Stimulated activated CD8-positive, alpha-beta memory T cell treated with anti-CD3 and anti-CD28 coated beads, Interleukin-7, amount 100 ng/mL, for 1 hour (primary cell): ENCODE measurements at places on chromosomes 13 and 19.

DNA sequence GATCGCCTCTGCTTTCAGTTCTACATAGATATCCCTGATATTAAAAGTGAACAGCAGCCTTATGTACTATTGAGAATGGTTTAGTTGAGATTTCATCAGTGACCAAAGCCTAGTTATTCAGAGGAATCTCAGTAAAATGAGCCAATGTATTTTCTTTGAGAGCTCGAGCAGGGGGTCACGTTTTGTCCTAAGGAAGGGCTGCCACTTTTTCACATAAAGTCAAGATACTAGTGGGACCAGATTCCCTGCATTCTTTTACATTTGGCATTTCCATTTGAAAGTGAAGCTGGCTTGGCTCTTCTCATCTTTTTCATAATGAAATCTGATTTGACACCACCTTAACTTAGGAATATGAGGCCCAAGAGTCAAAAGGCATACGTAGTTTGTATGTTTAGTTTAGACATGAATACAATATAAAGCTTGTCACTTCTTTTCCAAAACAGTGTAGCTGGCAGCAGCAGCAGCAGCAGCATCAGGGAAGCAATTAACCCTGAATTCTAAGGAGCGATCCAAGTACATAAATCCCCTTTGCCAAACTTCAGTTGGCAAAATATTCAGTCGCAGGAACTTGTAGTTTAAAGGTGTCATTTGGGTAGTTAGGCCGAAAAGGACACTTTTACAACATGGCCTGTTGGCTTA, 1752.2 kb upstream of the PCDH20 start:
- DNase-seq: no peak

GRCh38 chr13:86402500-86402899, 603.3 kb upstream of the SLITRK6 start:
- no peak for DNase-seq

- no peak for DNase-seq
Measured at GRCh38 chr13:51959773-51960172, 51.5 kb downstream of the ATP7B start.

- no peak for DNase-seq
Measured at GRCh38 chr13:25902455-25902854, 149.4 kb downstream of the SHISA2 start.

GRCh38 chr19:19115954-19116353, 22.3 kb downstream of the TMEM161A start:
- DNase-seq: no peak

GRCh38 chr19:30757837-30758617, 385.8 kb downstream of the ZNF536 start:
- DNase-seq: no peak

DNA sequence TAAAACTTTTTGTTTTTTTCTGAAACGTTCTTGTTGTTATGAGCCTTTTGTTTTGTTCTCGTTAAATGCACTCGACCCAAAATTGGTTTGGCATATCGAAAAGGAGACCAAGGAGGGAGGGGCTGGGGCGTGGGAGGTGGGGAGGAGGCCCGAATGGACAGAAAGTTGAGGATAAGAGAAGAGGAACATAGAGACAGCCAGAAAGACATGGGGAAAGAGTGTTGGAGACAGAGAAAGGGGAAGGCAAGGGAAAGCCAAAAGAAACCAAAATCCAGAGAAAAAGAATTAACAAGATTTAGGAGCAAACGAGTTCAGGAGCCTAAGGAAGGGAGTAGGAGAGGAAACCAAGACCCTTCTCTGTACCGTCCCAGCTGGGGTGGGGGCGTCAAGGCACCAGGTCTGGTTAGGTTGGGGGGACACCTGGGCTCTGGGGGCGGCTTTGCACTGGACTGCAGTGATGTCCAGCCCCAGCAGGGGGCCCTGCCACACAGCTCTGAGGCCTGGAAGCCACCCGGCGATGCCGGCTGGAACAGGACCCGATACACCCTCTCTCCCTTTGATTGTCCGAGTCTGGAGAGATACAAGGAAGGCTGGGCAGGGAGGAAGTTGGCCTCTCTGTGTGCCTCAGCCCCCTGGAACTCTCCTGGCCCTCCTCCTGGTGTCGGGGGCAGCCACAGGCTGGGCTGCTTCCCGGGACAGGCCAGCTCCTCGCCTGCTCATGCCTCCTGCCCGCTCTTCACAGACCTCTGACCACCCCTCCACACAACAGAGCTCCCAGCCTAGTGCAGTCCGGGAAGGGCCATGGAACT, 11.6 kb upstream of the ASF1B start:
- no peak for DNase-seq

GRCh38 chr13:76868371-76868770, 17.8 kb downstream of the KCTD12 start:
- DNase-seq: no peak

- DNase-seq: no peak
Measured at GRCh38 chr19:51387924-51388389, at the start of gene LIM2. TSS of gene LIM2 (minus strand) at chr19:51387974. CDS start at chr19:51387443, 531 bp downstream.

DNA sequence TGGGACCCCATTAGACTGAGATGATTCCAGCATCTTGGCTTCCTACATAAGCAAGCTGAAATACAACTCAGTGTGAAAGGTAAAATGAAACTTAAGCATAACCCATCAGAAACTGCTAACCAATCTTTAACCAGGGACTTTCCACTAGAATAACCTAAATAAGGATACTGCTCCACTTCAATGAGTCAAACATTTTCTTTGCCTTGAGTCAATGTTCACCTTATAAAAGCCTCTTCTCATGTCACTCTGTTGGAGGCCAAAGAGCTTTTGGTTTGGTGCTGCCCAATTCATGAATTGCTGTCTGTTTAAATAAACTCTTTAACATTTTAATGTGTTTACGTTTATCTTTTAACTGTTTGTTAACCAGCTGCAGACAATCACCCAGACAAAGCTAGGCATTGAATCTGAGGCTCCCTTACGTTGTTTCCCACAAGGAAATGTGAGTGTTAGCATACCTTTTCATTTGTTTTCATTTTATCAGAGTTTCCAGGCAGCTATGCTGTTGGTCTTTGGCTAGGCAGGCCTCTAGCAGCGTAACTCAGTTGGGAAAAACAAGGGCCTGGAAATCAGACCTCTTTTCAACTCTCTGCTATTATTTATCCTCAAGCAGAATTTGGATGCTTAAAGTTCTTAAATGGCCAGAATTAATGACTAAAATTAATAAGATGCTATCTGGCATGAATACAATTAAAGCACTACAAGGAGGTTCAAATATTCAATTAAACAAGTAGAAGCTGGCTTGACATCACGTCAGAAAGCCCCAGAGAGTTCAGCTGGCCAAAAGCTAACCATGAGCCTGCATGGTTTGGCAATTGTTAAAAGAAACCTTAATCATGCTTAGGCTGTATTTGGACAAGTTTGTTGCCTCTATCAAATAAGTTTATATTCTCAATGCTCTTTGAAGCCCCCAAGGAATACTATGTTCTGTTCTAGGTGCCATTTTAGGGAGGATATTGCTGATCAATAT, 200.2 kb downstream of the DCLK1 start:
- DNase-seq: no peak

DNA sequence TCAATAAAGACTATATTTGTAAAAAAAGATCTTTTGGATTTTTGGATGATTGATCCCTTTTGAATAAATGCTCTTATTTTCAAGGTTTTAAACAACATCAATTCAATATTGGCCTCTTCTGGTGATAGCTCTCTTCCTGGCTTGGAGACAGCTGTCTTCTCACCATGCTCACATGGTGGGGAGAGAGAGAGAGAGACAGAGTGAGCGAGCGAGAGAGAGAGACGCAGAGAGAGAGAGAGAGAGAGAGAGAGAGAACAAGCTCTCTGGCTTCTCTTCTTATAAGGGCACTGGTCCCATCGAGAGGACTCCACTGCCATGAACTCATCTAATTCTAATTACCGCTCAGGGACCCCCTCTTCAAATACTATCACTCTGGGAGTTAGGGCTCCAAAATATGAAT, 32.1 kb upstream of the FARP1 start:
- no peak for DNase-seq

GRCh38 chr19:1384478-1385110, 887 bp downstream of the NDUFS7 start:
- DNase-seq: no peak

GRCh38 chr13:49246850-49247642, 679 bp upstream of the CDADC1 start:
- DNase-seq: no peak

DNA sequence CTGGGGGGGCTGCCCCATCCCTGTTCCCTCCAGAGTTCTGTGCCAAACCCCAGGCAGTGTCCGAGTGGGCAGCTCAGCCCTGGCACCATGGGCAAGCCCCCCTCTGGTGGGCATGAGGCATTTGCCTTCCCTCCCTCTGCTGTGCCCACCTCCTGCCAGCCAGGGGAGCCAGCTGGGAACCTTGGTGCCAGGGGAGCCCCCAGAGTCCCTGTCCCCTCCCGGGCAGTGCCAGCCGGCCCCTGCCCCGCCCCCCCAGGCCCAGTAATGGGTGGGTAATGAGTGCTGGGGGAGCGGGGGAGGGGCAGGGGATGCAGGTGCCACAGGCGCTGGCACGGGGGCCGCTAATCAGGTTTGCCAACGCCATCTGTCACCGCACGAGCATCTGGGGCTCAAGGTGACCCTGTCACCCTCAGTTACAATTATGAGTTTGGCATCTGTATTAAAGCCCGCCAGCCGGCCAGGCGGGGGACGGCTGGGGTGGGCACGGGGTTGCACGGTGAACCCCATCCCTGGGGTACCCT, 5.9 kb downstream of the DAND5 start:
- no peak for DNase-seq

DNA sequence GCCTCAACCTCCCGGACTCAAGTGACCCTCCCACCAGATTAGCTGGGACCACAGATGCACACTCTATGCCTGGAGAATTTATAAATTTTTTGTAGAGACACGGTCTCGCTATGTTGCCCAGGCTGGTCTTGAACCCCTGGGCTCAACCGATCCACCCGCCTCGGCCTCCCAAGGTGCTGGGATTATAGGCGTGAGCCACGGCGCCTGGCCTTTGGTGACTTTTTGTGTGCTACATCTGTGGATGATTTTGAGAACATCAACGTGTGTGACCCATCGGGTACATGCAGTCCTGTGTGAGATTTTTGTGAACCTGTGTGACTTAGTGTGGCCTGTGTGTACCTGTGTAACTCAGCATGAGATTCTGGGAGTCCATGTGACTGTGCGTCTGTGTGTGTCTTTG, 8.5 kb upstream of the NFIX start:
- no peak for DNase-seq

DNA sequence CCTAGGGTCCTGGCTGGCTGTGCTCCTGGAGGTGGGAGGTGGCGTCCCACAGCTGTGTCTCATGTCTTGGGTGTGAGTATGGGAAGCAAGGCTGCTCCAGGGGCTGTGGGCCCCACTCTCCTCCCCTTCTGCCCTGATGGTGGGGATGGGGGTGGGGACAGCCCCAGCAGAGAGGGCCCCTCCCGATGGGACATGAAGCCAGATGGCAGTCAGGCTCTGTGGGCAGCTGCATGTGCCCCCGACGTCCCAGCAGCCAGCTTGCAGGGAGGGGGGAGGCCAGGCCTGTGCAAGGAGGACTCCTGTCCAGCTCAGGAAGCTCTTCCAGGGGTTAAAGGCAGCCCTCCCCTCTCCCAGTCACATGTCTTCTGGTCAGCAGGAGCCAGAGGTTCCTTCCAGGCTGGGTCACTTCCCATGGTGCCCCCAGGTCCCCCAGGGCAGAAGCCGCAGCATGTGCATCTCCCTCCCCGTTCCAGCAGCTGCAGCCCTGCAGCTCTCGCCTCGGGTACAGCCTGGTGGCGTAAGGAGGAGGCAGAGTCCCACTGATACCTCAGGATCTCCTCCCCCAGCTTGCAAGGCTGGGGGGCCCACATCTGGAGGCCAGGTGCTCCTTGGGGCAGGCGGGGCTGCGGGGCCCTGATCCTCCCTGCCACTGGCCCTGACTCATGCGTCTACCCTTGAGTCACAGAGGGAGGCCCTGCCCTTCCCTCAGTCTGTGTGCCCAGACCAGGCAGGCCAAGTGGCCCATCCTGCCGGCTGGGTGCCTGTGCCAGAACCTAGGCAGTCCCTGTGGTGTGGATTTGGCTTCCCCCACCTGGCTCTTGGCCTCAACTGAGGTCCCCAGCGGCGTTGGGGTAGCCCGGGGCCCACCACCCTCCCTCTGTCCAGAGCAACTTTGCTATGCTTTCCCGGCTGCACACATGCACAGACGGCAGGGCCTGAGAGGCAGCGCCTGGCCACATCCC, 13.0 kb downstream of the YIPF2 start:
- no peak for DNase-seq

GRCh38 chr13:104962411-104962810, 1573.1 kb downstream of the EFNB2 start:
- no peak for DNase-seq

- no peak for DNase-seq
Measured at GRCh38 chr13:101019126-101019525, 344.5 kb upstream of the TMTC4 start.
